ENCODE measurements at places on chromosomes 2 and 18.

DNA sequence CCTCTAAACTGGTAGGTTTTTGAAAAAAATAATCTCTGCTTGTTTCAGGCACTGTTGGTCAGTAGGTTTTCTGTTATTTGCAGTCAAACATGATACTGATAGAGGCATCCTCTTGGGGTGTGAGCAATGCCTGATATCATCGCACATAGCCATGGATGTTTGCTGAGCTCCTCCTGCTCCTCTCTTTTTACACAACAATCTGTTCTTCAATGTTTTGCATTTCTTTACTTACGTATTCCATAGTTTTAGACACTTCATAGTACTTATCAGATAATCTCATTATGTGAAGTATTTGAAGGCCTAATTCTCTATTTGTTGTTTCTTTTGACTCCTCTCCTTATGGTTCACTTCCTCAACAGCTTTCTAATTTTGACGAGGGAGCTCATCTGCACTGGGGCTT lies 23.0 kb upstream of the HS6ST1 start:
- no peak for DNase-seq

DNA sequence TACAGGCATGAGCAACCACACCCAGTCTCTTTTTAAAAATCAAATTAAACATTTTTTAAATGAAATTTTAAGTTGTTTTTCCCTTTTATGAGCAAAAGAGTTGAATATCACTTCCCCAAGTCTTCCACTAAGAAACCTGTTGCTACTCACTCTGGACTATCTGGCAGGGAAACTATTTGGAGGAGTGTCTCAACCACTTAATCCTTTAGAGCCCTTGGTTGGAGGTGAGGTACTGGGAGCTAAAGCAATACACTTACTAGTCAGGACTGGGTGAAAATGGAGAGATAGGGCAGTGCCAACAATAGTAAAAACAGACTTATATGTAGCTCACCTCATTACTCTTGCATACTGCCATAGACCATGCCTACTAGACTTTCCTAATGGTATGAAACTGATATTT lies 135.5 kb downstream of the RND3 start:
- DNase-seq = no peak

GRCh38 chr2:240482141-240482540 lies 46.7 kb downstream of the GPC1 start:
- DNase-seq = no peak

GRCh38 chr2:50624506-50624905 lies 407.4 kb downstream of the NRXN1 start:
- DNase-seq = no peak

GRCh38 chr2:233017947-233018346 lies 4.9 kb upstream of the NGEF start:
- DNase-seq = no peak

DNA sequence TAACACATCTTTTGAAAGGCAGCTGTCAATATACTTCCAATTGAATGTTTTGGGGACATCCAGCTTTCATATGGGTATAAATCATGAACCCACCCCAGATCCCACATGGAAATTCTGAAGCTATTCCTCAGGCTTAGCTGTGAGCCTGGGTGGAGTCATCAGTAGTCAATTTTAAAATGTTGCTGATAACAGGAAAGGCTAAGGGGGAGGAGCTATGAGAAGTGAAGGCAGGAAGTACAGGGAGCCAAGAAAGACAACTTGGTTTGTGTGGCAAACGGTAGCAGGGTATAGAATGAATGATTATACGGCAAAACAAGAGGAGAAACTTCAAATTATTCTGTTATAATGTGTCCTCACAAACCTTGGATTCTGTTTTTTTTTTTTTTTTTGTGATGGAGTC lies 108.6 kb downstream of the QPCT start:
- DNase-seq = no peak

DNA sequence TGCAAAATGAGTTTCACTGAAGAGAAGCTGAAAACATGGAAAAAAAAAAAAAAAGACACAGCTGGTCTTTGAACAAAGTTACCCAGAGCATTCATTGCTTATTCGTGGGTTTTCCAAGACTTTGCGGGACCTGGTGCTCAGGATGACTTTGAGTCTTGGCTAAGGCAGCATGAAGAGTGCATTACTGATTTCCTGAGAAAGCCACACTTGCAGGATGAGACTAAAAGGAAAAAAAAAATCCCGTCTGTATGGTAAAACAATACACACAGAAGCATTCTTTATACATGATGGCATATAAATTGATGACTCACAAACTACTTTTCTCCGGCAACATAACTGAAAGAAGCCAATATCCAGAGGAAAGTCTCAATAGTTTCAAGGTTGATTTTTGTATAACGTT lies 195.4 kb downstream of the SPP2 start:
- DNase-seq = no peak

DNA sequence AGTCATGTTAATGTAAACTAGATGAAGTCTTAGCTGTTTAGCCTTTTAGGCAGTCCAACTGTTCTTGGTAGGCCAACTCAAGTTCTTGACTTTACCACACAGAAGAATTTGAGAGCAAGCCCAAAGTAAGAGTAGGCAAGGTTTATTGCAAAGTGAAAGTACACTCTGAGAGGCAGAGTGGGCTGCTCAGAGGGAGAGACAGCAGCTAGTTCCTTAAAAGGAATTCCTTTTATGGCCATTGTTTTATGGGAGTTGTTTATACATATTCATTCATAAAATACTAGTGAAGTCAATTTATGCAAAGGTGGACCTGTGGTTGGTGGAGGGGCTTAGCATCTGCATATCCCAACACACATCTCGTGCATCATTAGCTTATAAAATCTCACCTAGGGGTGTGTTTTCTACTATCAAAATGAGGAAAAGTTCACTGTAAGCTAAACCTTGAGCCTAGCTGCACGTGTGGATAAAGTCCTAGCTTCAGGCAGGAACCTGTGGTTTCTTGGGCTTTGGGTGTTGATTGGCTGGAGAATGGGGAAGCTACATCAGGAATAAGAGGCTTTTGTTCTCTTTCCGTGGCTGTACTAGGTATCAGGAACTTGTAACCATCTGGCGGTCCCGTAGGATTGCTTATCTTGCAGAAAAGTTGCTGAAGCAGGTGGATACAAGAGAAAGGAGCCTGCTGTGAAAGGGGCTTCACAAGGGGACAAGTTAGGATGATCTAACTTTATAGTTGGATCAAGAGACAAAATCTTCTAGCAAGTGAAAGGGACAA lies 110.4 kb upstream of the GULP1 start:
- no peak for DNase-seq

GRCh38 chr18:46333431-46334135 lies 229.4 kb downstream of the HAUS1 start:
- peak; percentile 51 for DNase-seq

- no peak for DNase-seq
These were observed 4.8 kb upstream of the ZNF532 start for GRCh38 chr18:58859907-58860306.

DNA sequence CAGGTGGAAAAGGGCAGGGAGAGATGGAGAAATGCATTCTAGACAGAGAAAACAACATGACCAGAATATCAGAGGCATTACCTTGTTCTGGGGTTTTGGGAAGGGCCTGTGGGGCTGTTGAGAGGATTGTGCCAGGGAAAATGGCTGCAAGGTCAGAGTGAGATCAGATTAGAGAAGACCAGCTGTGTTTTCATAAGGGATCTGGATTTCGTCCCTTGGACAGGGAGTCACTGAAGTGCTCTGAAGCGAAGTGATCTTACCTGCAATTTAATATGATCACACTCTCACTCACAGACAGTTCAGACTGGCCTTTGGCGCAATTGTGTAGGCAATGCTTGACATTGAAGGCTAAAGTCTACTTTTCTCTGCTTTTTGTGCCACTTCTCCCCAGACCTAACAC lies 20.3 kb upstream of the REG3G start:
- no peak for DNase-seq

DNA sequence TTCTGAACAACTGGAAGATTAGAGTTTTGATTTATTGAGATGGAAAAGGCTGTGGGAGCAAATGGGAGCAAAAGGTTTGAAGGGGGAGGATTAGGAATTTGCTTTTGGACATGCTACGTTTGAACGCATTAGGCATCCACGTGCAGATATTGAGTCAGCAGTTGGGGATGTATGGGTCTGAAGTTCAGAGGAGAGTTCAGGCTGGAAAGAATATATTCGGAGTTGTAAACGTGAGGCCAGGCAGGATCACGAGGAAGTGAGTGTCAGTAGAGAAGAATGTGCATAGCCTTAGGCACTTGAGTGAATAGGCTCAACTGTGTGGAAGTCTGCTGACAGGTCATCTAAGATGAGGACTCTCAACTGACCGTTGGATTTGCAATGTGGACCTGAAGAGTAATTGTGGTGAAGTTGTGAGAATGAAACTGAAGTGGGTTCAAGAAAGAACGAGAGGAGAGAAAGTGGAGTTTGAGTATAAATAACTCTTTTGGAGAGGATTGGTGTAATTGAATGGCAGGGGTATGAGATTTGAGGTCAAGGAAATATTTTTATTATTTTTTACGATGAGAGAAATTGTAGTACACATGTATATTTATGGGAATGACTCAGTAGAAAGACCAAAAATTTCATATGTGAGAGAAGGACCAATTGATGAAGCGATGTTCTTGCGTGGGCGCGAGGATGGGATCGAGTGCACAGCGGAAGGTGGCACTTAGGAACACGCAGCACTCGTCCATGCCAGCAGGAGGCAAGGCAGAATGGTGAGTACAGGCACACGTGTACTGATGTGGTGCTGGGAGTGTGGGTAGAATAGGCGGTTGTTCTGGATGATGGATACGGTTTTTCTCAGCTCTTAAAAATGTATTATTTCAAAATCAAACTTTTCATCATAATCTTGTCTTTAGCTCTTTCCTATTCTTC lies 40.5 kb upstream of the POLE4 start:
- DNase-seq = no peak

DNA sequence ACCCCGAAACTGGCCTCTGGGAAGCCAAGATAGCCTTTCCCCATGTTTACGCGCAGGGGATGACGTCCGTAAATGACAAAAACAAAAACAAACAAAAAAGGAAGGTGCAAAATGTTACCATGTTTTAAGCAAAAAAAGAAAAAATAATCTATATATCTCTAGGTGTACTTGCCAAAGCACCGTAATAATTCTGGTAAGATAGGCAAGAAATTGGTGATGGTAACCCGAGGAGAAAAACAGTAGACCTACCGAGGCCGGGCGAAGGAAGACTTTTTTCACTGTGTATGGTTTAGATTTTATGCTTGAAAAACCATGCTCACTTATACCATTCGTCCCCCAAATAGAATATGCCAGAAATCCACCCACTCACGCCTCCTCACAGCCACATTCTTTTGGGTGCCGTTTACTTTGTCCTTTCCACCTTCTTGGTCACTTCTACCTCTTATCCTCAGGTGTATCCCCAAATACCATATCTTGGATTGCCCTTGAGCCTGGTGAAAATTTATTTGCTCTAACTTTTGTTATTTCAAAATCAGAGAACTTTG lies 8.0 kb downstream of the GATA6 start:
- DNase-seq = no peak

- no peak for DNase-seq
These were observed 282.0 kb downstream of the MYCN start for GRCh38 chr2:16222326-16222725.

GRCh38 chr2:208033701-208034502 lies 8.6 kb upstream of the PLEKHM3 start:
- DNase-seq = no peak

DNA sequence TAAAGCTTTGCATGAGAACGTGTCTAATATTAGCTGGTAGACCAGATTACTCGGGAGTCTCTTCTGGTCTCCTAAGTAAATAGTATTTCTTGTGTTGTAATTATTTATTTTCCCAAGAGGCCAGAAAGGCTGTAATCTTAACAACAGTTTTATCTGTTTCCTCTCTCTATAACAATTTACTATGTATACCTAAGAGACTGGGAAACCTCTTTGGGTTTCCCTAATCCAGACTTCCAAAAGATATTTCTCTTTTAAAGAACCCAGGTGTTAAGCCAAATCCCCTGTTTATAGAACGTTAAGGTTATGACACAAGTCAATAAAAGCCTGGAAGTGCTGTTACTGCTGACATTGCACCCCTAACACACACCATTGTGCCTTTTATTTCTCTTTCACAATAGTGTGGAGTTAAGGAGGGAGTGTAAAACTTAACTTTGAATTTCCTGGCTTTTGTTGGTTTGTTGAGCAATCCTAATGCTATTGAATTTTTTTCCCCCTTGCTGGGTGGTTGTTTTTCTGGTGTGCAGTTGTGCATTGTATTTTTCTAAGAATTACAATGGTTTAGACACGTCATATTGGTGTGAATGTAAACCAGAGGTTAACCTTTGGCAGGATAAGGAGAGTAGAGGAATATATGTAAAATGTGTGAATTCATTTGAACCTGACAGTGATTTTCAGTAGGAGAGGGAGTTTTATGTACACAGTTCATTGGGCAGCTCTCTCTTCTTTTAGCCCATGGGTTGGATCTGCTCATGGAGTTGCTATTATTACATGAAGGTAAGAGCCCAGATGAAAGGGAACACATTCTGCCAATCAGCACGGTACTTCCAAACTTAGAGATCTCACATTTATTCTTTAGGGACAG lies 192.8 kb downstream of the MTX2 start:
- DNase-seq = no peak

DNA sequence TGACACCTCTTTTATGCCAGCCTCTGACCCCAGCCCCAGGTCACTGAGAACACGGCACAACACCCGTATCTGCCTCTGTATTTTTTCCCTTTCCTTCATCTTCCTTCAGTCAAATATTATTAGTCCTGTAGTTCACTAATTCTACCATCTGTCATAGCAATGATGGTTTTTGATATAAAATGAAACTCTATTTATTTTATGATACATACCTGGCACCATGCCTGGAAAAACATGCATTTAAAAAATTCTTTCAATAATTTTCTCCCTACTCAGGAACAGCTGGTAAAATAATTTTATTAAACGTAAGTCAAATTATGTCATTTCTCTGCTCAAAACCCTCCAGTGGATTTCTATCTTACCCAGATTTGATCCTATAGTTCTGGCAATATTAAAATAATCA lies 224.7 kb downstream of the CDH7 start:
- no peak for DNase-seq

DNA sequence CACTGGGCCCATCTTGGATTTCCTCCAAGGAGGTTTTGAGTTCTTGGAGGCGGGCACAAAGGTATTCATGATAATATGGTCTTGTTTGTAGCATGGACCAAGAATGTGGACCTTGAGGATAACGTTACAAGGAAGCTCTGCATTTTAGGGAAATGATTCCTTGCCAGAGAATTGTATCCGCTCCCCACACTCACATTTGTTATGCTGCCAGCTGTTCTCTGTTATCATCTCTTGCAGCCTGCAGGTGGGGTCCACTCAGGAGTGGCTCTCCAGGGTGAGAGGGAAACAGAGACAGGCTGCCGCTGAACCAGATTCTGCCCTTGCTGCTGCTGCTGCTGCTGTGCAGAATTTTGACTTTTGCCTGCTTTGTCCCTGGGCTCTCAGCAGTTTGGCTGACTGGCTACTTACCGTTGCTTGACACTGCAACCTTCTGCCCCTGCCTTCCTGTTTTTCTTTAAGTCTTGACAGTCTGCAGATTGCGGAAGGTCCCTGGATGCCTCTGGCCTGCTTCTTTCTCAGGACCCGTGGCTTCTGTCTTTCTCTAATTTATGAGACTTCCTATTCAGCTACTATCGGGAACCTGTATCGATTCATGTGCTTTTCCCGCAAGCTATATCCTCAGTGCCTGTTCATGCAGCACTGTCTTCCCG lies 122.3 kb upstream of the DOCK10 start:
- no peak for DNase-seq

GRCh38 chr2:62398356-62398755 lies 107.6 kb downstream of the TMEM17 start:
- DNase-seq = no peak

All from posterior cingulate gyrus (tissue), 11 donors.